ENCODE measurements at places on chromosomes 13 and 19.

DNA sequence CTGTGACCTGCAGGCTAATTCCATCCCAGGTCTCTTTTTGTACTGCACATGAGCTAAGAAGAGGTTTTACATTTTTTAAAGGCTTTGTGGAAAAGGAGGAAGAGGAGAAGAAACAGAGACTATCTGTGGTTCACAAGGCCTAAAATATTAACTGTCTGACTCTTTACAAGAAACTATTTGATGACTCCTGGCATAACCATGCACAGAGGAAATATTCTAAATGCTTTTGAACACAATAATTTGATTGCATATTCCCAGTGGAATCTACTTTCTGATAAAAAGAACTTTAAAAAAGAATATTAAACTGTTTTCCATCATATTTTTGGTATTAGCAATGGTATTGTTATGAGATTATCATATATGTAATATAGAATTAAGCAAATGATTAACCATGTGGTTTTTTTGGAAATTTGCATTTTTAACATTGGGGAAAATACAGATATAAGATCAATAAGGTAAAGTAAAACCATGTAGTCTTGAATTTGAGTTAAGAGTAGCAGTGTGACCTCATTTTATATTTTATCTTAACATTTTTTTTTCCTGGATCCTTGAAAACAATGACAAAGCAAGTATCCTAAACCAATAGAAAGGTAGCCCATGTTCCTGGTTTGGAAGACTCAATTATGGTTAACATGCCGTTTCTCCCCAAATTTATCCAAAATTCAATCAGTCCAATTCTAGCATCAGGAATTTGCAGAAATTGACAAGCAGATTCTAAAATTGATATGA lies 251.0 kb downstream of the UQCRFS1 start:
- DNase-seq, result no peak

GRCh38 chr13:29474991-29475390 lies 120.5 kb downstream of the SLC7A1 start:
- DNase-seq, result no peak

- DNase-seq, result no peak
Measured at GRCh38 chr13:112451512-112452379, 75.6 kb downstream of the SPACA7 start.

DNA sequence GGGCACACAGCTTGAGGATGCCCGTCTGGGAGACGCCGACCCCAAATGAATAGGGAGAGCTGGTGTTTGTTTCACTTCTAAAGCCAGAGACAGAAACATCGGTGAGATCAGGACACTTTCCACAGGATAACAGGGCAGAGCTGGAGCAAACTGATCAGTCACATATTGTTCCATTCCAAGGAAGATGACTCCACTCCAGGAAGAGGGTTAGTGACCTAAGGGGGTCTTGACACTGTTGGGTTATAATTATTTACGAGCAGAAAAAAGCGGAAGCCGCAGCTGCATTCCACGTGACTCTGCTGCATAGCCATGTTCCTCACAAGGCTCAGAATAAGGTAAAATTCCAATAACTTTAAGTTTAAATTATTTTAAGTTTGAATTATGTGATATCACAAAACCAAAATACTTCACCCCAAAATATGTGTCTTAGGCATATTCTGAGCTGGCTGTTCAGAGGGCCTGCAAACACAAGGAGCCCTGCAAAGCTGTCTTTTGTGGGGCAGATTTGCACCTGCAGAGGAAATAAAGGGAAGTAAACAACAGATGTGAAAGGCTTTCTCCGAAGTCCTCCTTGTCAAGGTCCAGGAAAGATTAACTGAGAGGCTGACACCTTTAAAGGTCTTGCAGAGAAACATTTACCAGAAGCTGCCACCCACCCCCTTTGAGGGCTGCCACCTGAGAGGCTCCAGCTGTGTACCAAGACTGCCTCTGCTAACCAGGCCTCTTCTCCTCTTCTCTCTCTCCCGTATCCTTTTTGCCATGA lies 819.2 kb downstream of the UQCRFS1 start:
- no peak for DNase-seq

GRCh38 chr13:38566023-38566422 lies 120.9 kb upstream of the FREM2 start:
- no peak for DNase-seq

DNA sequence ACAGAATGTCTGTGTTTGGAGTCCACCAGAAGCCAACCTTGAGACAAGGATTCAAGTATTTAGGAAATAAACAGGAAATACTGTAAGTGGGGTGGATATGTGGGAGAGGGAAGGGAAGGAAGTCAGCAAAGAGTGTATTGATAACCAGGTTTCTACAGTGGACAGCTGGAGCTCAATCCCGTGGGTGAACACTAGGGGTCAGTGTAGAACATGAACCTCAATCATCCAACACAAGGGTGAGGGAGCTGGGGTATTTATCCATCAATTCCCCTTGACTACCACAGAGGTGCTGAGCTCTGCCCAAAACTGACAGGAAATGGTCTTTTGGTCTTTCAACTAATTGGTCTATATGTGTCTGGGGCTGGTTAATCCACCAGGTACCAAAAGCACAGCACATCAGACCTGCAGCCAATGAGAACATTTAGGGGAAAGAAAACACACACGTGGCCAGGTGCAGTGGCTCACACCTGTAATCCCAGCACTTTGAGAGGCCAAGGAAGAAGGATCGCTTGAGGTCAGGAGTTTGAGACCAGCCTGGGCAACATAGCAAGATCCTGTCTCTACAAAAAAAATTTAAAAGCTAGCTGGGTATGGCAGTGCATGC lies 5.6 kb upstream of the SYDE1 start:
- no peak for DNase-seq

DNA sequence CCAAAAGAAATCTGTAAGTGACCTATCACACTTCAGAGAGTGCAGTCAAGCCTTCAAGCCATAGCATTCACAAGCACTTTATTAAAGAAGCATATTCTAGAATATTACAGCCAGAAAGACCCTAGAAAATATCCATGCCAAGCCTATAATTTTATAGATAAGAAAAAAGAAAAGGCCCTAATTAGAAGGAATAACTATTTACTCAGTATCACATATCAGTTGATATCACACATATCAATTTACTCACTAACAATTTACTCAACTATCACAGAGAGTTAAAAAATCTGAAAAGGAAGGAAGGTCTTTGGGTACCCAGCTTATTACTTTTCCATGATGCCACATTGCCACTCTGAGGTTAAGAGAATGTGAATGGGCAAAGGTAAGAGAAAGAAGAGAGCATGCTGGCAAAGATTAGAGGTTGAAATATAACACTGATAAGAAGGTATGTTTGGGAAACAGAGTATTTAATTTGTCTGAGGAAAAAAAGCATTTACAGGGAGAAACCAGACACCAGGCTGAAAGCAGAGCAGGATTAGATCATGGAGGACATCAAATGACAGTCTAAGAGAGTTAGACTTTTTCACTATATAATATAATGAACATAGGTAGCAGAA lies 186.2 kb downstream of the VWA8 start:
- no peak for DNase-seq

DNA sequence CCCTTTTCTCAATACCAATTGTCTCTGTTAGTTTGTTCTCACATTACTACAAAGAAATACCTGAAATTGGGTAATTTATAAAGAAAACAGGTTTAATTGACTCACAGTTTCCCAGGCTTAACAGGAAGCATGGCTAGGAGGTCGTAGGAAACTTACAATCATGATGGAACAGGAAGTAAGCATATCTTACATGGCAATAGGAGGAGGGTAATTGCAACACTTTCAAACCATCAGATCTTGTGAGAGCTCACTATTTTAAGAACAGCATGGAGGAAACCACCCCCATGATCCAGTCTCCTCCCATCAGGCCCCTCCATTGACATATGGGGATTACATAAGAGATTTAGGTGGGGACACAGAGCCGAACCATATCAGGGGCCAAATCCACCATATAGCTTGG lies 1210.1 kb upstream of the SPRY2 start:
- DNase-seq, result no peak

DNA sequence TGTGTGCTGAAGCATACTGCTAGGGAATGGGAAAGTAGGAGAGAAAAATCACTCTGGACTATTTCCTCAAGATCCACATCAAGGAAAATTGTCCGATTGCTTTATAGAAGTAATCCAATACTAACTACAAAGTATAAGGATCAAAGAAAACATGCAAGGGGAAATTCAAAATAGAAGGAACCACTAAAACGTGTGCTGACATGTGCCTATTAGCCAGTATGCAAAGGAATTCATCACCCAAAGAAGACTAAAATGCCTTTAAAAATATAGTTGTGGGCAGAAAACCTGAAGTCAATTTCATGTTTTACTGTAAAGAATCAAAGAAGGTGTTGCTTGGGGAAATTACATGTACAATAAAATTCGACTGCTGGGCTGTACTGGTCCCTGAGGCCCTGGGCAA lies 14.3 kb downstream of the DLEU7 start:
- DNase-seq, result no peak

DNA sequence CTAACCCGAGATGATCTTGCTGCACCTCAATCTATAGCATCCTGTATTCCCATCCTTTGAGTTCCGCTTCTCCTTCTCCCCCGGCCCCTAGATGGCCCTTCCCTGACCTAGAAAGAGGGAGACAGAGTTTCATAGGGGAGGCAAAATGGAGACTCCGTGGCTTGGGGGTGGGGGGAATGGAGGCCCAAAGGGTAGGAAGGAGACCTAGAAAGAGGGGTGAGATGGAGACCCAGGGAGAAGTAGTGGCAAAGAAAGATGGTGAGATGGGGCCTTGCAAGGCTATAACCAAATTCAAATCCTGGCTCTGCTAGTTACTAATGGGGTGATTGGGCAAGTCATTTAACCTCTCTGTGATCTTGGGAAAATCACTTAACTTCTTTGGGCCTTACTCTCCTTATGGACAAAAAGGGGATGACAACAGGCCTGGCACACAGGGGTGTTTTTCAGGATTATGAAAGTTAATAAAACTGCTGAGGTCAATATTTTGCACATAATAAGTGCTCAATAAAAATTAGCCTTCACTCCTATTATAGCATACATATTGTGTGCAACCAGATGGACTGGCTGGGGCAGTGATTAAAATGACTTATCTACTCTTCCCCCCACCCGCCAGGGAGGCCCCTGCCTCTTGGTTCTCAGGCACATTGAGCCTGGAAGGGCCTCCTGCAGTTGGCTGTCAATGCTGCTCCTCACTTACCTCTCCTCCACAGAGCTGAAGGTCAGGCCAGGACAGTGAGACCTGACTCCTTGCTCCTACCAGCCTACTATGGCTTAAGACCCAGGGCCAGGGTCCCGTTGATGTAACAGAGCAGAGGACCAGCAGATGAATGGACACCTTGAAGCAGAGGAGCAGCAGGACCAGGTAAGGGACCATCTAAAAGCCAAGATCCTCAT lies 633 bp downstream of the SPHK2 start:
- no peak for DNase-seq

All from stimulated activated CD8-positive, alpha-beta memory T cell treated with anti-CD3 and anti-CD28 coated beads, Interleukin-15, amount 100 ng/mL, for 24 hours (primary cell).